ENCODE measurements at places on chromosomes 3 and 15.

- no peak for DNase-seq
Observed at GRCh38 chr3:115498898-115499297, 124.4 kb upstream of the GAP43 start.

GRCh38 chr3:13548696-13549622 is at the start of gene FBLN2:
Gene FBLN2, plus strand, starts transcription at chr3:13549125. Its CDS starts 21,231 bp downstream, at chr3:13570356.
- no peak for DNase-seq

GRCh38 chr15:90907838-90908507 is 4.9 kb downstream of the MAN2A2 start:
- no peak for DNase-seq

- DNase-seq = no peak
Observed at GRCh38 chr3:189267981-189268613, 96.3 kb downstream of the TPRG1 start.

DNA sequence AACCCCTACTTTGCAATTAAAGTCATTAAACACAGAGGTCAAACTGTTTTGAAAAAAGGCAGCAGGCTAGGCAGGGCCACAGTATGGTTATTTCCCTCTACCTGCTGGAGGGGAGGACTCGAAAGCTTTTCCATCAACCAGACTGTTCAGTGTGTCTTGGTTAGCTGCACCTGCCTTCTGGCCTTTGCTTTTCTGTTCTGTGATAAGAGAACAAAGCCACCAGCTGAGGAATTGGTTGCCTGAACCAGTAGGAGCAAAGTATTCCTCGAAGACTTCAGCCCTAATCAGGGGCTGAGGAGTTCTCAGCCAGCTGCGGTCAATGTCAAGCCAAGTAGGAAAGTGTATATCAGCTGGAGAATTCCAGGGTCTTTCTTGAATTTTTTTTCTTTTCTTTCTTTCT is 132.5 kb downstream of the SOX2 start:
- no peak for DNase-seq

DNA sequence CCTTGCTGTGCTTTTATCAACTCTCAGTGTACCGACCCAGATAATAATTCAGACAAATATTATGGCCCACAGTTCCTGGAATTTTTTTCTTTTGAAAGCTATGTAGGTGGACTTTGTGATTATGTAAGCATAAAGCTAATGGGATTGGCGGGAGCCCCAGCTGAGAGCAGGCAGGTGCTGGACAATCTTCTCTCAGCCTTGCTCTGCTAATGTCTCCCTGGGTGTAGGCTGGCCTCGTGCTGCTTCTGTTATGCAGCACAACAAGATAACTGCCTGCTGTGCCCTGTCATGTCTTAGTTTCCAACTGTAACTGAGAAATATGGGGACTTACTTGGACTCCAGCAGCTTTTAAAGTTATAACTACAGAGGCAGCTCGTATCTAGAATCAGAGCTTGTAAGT is 415.0 kb downstream of the PDCD6IP start:
- no peak for DNase-seq

GRCh38 chr3:44198284-44199269 is 43.1 kb upstream of the TOPAZ1 start:
- peak; percentile 57 for DNase-seq

GRCh38 chr3:170128977-170129431 is 52.5 kb downstream of the PHC3 start:
- DNase-seq = peak; percentile 83

DNA sequence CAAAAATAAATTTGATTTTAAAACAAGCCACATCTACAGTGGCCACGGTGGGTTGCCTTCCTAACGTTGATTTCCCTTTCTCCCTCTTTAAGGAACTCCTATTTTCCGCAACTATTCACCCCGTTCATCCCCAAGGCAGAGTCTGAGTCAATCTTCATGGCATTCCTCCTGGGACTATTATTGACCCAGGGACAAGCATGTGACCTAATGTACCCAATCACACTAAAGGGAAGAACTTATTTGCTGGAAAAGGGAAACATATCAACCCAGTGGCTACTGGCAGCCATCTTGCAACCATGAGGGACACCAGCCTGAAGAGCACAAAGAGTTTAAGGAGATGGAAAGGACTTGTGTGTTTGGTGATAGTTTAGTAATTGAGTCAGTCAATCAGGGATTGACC is 55.4 kb upstream of the ARHGEF3 start:
- no peak for DNase-seq

DNA sequence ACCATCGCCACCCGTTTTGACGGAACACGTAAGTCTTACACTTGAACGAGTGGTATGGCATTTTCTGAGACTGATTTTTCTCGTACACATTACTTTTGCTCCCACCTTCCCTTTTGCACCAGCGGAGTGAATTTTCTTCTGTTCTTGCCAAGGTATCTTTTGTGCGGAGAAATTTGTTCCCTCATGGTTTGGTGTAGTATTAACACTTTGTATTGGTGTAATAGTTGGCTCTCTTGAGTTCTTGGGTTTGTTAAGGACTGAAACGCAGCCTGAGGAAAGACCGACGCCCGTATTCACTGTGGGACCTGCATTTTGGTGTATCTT is 420 bp downstream of the KCNH8 start:
- no peak for DNase-seq

- DNase-seq = no peak
Observed at GRCh38 chr3:16485395-16485992, 28.0 kb downstream of the RFTN1 start.

DNA sequence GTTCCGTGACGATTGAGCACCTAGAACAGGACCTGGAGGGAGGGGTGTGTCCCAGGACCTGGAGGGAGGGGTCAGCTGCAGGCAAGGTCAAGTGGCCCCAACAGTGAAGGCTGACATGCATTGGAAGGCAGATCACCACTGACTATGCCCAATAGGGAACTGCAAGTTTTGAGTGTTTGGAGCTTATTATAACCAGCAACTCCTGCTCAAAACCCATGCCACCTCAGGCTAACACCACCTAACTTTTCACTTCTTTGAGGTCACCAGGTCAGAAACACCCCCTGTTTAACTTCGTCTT is 93.1 kb downstream of the MYLK start:
- DNase-seq = no peak

DNA sequence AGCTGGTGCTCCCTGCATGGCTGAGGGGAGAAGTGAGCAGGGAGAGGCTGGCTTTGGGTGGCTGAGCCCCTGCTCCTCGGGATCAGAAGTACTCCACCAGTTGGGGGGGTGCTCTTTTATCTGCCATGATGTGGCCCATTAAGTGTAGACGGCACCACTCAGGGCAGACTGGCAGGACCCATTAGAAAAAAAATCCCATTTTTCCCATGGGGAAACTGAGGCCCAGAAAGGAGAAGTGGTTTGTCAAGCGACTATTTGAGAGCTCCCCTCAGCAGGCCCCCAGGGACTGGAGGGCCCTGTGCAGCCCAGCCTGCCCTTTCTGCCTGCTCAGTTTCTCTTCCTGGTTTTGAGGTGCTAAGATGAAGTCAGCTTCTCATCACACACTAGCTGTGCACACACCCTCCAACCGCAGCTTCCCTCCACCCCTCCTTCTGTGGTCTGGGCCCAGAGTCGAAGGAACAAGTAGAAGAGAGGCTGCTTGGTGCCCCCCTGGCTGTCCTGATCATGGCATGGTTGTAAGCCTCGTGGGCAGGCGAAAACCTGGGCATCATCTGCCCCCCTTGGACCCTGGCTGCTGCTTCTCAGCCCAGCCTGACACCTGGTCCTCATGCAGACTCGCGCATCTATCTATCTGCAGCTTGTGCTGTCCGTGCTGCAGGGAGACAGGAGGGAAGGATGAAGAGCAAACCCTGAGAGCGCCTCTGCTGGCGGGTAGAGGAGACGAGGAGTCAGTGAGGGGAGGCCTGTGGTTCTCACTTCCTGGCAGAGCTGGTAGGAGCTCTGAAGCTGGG is 5.6 kb downstream of the CSK start:
- DNase-seq = peak; percentile 99

DNA sequence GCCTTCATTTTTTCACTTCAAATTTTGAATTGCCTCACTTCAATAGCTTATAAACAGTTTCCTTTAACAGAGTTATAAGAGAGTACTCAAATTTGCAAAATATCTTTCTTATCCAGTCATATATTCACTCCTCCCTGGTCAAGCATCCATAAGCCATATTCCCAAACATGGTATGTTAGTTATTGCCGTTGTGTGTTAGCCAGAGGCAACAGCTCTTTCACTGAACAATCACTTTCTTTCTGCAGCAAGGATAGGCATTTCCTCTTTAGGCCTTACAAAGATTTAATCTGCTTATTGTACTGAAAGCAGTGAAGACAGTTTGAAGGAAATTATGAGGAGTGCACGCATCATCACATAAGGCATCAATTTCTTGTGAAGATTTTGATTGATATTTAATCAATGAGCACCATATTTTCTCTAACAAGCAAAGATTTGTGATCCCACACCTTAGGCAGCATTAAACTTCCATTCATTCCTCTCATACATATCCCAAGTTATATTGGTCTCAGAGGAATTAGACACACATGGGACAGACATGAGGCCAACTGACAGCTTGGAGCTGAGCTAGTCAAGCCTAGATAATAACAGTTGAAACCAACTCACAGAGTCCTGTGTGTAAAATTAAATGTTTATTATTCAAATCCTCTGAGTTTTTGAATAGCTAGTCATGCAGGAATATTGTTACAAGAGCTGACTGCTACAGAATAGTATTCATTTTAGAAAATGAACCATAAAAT is 80.0 kb upstream of the EPHA6 start:
- no peak for DNase-seq

DNA sequence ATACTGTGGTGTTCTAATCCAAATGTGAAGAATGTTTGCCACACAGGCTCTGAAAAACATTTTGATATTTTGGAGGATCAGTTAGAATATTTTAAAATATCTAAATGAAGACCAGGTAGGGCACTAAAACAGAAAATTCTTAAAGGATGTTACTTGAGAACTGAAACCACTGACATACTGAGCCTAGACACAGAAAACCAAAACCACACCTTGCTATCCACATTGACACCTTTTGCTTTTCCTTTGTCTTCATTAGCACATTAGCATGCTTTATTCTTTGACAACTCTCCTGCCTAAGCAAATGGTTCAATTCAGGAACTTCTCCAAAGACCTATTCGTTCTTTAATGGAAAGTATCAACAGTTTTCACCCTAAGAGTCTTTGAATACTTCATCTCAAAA is 835.9 kb upstream of the GRM7 start:
- no peak for DNase-seq

DNA sequence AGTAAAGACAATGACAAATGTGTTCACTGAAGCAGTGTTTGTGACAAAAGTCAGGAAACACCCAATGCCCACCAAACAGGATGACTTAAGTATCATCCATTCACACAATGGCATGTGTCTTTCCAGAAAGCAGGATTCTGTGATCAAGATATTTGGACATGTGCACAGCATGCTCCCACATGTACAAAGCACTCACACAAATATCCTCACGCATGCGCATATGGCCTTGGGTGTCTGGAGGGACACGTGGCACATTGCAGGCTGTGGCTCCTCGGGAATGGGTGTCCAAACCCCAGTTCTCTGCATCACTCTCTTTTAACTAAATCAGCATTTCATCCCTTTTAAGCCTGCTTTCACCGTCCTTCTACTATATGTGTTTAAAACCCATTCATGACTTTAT is 130.5 kb downstream of the KLF13 start:
- DNase-seq = no peak

- DNase-seq = no peak
Observed at GRCh38 chr3:106282943-106283342, 414.1 kb upstream of the CBLB start.

DNA sequence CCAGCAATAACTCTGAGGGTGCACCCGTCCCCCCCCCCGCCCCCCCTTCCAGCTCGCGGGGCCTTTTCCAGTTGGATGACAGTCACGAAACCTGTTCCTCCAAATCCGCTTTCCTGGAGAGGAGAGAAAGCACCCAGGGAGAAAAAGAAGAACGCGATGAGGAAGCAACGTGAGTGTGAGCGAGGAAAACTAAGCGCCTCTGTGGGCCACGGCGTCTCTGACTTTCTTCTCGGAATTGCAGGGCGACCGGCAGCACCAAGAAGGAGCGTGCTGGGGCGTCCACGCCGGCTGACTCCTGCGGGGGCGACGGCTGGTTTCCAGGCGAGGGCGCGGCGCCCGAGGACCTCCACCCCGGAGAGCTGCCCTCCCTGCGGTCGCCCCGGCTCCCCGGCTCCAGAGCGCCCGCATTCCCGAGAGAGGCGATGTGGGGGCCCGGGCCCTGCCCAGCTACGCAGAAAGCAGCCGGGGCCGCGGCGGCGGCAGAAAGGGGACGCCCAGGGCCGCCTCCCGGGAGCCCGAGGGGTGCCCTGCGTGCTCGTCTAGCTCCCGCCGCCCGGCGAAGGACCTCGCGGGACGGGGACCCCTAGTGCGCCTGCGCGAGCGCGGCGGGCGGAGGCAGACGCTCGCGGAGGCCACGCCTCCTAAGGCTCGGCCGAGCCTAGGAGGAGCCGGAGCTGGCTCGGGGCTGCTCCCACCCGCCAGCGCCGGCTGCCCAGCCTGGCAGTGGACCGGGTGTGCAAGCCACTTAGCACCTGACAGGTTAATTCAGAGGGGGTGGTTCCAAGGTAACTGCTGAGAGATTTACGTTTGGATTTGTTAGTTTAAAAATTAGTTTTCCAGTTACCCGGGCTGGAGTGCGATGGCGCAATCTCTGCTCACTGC is 15.3 kb upstream of the ADIPOQ start:
- peak; percentile 79 for DNase-seq

- no peak for DNase-seq
Observed at GRCh38 chr3:18111796-18112232, 313.3 kb downstream of the SATB1 start.

DNA sequence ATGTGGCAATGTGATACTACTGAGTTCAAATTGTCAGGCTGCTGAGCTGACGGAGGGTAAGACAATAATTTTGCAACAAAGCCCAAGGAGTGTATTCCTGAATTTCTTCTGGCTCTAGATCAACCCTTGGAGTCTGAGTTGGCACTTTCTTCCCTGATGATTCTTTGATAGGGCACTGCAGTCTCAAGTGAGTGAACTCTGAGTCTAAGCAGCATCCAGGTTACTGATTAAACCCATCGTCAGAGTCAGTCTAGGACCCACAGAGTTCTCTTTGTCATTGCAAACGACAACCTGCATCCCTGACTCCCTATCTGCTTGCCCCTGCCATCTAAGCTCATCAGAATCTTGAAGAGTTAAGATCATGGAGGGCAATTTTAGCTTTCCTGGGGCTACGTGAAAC is 58.6 kb downstream of the MME start:
- DNase-seq = no peak

GRCh38 chr3:153003441-153003840 is 158.6 kb upstream of the RAP2B start:
- no peak for DNase-seq

DNA sequence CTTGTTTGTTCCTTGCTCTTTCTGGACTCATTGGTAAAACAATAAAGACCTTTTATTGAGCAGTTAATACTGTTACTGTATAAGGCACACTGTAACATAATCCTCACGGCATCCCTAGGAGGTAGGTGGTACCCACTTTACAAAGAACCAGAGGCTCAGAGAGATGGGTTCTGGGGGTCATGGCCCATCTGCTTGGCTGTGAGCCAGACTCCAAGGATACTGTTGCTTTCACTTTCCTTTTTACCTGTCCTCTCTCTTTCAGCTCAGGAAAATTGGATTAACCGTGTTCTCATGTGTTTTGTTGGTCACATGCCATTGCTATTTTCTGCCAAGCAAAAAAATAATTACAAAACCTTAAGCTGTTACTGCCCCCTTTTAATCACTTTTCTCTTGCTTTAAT is 34.8 kb upstream of the FILIP1L start:
- DNase-seq = no peak
